ENCODE measurements at places on chromosomes 7 and 10. TPM values are rescaled to one million over a fixed set of nuclear protein-coding genes. Genes with fewer than 3 reads are reported as not detected.

POP7 gene
- total RNA-seq = 25.7 TPM

R3HCC1L gene
- 15.9 TPM for total RNA-seq

PROSER2 gene
- total RNA-seq = 6.9 TPM

DNA sequence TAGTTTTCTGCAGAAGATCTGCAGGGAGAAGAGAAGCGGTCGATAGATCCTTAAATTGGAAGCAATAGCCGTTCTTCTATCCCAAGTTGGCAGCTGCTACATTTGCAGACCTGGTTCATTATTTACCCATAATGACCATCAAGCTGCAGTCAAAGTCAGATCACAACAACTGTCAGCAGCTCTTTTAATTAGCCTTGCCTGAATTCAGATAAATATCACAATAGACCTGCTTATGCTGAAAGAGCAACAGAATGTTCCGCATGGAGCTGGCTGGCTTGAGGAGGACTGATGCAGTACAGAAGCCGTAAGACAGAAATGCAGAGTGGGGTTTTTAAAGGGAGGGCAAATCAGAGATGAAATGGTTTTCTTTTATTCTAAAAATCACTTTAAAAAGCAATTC is 109.4 kb downstream of the HIBADH start:
- no peak for DNase-seq

GRCh38 chr10:8136736-8137135 is 82.2 kb downstream of the GATA3 start:
- no peak for DNase-seq

DNA sequence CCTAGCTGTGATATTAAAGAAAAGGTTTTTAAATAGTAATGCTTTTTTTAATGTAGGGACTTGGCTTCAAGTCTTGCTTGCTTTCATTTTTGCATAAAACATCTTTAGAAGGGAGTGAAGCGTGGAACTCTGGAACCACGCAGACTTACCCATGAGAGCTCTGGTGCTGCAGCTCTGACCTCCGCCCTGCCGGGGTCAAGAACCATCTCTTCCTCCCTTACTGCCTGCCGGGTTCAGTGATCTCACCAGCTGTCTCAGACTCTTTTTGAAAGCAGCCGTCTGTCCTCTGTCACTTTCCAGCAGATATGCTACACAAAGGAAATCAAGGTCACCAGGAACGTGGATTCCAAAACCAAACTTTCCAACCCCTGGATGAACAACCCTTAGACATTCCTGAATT is 353.8 kb downstream of the GPR37 start:
- no peak for DNase-seq

DNA sequence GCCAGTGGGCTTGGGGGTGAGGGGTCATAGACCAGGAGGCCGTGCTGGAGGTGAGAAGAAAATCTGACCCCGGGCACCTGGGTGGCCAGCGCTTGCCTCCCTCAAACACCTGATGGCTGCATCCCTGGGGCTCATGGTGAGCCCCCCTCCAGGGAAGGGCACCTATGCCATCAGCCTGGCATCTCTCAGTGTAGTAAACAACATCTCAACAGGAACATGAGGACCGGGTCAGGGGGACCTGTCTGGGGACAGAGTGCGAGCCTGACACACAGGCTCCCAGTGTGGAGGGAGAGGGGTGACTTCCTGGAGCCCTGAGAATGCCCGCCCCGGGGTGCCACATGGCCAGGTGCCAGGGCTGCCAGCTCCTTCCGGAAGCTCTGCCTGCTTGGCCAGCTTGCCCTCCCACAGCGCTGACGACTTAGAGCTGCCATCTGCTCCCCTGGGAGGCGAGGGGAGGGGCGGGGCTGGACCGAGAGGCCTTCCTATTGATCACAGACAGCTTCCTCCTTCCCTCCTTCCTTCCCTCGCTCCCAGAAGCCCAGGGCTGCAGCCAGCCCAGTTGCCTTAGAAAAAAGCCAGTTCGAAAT is 12.3 kb downstream of the STX1A start:
- peak; percentile 76 for DNase-seq

DNA sequence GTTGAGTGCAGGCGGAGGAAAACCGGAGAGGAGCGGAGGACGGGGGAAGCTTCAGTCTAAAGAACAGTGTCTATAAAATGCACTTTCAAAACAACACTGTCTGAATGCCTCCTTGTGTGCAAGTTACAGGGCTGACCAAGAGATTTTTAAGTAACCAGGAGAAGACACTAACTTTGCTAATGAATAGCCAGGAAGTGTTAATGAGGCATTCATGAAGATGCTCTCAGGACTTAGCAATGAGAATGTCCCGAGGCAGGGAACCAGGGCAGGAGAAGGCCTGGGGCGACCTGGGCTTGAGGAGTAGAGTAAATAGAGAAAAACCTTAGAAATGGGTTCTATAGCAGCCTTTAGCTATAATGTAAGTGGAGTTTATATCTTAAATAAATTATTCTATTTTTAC is 312.1 kb downstream of the SKIDA1 start:
- DNase-seq = no peak

- no peak for DNase-seq
Measured at GRCh38 chr7:82286096-82286797, 157.3 kb downstream of the CACNA2D1 start.

DNA sequence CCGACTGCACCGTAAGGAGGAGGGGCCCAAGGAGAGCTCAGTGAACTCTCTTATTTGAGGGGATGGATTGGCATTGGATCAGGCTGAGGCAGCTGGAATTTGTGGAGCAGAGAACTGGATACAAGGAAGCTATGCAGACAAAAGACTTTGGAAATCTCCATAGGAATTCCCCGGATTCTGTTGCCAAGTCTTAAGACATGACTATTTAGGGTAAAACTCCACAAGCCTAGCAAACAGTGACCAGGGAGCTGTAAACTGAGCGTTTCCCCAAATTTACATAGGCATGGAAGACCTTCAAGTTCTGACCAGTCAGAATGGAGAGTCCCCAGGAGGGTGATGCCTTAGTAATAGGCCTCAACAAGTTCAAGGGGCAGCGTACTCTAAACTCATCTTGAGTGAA is 82.5 kb upstream of the PCBD1 start:
- DNase-seq = no peak

DNA sequence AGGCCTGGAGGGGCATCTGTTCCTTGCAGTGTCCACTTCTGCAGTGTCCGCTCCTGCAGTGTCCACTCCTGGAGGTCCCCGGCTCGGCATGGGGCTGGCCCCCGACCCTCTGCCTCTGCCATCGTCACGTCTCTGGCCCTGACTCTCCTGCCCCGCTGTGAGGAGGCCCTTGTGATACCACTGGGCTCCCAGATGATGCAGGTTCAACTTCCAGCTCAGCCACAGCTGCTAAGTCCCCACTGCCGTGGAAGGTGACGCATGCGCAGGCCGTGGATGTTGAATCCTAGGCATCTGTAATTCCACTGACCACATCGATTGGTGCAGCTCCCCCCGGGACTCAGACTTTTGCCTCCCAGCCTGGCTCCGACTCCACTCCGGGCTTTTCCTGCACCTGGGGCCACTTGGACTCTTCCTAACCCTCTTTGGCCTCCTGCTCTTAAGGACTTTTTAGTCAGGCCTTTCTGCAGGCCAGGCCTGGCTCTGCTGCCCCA is 95.1 kb downstream of the GLRX3 start:
- no peak for DNase-seq

- DNase-seq = no peak
Measured at GRCh38 chr10:110459600-110459999, 38.1 kb upstream of the DUSP5 start.

DNA sequence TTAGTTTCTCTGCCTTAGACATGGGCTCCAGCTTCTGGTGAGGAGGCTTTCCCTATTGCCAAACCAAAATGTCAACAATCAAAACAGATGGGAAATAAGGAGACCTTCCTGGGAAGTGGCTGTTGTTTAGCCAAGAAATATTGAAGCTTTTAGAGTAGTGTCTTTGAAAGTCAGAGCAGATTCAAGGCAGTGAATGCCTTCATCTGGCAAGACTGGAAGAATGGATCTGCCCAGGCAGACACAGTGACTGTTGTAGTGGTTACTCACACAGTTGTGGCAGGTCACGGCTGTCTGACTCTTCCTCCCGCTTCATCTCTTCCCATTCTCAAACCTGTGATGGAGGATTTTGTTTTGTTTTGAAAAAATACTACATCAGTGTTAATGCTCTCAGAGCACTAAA is 154.1 kb upstream of the ADO start:
- DNase-seq = peak; percentile 86
